ENCODE measurements at places on chromosomes 5 and 9. TPM values are rescaled to one million over a fixed set of nuclear protein-coding genes. Genes with fewer than 3 reads are reported as not detected.

DNA sequence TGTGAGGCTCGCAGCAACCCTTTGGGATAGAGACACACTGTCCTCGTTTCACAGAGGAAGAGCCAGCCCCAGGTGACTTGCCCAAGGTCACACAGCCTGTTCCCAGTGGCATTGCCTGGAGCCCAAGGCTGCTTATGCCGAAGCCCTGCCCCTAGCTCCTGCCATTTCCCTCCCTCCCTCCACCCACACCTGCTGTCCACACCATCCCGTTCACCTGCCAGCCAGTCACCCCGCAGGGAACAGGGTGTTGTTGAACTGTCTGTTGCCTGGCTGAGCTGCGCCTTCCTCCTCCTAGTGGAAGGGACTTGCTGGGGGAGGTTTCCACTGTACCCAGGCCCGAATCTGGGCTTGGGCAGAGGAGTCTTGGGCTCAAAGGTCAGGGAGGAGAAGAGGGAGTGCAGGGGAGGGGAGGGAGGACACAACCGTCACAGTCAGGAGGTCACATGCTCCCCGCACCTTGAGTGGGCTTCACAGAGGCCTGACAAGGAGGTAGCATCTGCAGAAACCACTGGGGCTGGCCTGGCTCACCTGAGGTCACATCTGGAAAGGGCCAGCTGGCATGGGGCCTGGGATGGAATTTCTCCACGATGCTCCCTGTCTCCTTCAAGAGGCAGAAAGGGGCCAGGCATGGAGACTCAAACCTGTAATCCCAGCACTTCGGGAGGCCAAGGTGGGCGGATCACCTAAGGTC, 6.3 kb downstream of the TTC16 start:
- DNase-seq, result no peak

GRCh38 chr9:128439273-128439672, 16.5 kb upstream of the ODF2 start:
- no peak for DNase-seq

The PHF2 gene
- 5.9 TPM for polyA plus RNA-seq

- DNase-seq, result no peak
These were observed 7.1 kb downstream of the BBLN start for GRCh38 chr9:128167209-128167608.

- DNase-seq, result peak; percentile 73
These were observed 821 bp downstream of the CTNNA1 start for GRCh38 chr5:138753794-138754698.

The PFDN1 gene
- 92.4 TPM for polyA plus RNA-seq

DNA sequence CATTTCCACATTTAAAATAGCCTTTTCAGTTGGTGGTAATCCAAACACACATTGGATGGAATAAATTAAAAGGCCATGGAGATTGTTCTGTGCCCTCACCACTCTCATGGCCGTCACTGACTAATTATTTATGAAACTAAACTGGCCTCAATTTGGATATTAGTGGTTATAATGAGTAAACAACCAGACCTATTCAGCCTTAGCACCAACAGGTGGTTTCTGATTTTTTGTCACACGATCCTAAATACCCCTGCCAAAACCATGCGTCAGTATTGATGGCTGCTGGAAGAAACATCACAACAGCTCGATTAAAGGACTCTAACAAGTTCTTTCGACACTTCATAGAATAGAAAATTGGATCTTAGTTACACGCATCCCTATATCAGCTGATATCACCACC, 276.0 kb upstream of the DAP start:
- no peak for DNase-seq

- no peak for DNase-seq
These were observed 53.1 kb downstream of the TSPAN17 start for GRCh38 chr5:176700239-176700847.

DNA sequence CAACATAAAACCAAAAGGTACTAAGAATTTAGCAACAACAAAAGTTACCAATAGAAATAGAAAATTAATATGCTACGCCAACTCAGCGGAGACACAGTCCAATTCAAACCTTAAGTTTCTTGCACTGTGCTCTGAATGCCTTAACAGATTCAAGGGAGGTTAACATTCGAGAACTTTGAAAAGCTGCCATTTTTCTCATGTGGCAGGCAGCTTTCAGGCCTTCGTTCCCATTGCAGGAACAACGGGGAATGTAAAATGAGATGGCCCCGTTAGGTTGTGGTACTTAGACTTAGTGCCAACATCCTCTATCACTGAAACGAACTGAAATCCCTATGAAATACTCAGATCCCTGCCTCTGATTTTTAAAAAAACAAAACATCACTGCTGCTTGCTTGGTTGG, 22.4 kb downstream of the FNBP1 start:
- DNase-seq, result no peak

DNA sequence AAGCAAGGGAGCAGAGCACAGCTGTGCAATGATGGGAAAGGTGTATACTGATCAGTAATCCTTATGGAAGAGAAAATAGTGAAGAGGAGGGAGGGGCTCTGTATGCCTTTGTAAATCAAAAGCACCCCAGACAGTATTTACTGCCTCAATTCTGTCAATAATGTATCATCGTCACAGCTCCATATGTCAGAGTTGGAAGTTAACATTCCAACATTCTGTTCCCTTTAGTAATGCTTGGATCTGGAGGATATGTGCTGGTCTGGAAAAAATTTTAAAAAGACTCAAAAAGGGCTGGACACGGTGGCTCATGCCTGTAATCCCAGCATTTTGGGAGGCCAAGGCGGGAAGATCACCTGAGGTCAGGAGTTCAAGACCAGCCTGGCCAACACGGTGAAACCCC, 310.4 kb downstream of the ACTL7B start:
- DNase-seq, result no peak

DNA sequence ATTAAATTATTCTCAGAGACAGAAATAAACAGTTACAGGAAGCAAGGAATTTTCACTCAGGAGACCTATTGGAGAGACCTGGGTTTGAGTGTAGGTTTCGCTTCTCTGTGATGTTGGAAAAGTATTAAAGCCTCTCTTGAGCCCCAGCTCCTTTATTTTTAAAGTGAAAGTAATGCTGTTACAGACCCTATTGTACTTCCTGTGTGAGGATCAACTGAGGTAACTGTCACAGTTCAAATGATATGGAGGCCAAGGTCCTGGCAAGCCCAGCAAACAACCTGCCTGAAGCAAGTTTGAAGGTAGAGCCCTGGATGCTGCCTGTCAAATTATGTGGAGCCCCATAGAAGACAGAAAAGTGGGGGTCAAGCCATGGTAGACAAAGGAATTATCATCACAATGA, 7.9 kb upstream of the HACD4 start:
- DNase-seq, result no peak

The ZFP37 gene
- 0.43 TPM for polyA plus RNA-seq

DNA sequence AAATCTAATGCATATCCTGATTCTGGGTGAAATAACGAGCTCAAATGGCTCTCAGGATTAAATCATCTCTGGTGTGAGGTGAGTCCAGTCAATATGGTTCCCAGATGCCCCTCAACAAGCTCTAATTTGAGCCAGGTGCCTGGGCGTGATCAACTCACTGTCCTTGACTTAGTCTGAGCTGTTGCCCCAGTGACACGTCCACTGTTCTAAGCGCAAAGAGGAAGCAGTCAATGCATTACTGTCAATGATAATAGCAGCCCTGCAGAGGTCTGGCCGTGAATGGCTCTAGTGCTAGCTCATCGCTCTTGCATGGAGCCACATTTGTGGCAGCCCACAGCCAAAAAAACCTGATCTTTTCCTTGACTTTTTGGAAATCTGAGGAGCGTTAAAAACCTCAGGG, 128.6 kb upstream of the EFNA5 start:
- no peak for DNase-seq

DNA sequence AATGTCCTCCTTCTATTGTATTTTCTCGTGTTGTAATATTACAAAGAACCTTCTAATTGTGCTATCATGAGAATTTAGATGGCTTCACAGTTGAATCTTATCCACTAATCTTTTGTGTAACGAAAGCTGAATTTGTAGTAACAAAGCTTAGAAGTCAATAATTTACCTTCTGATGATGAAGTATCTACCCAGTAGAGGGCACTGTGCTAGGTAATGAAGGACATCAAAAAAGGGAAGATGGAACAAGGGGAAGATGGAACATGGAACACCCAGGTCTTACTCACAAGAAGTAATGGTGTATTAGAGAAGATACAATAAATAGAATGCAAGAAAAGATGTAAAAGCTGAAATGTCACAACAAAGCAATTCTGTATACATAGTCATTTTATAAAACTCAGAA, 131.0 kb upstream of the CCNG1 start:
- DNase-seq, result peak; percentile 9

The POLE3 gene
- polyA plus RNA-seq, result 79.6 TPM

- no peak for DNase-seq
These were observed 42.5 kb downstream of the SFXN1 start for GRCh38 chr5:175520873-175521272.

- DNase-seq, result no peak
These were observed 20.2 kb downstream of the NIPSNAP3B start for GRCh38 chr9:104784098-104784497.

GRCh38 chr5:68950125-68950524, 143.7 kb upstream of the SLC30A5 start:
- peak; percentile 89 for DNase-seq

DNA sequence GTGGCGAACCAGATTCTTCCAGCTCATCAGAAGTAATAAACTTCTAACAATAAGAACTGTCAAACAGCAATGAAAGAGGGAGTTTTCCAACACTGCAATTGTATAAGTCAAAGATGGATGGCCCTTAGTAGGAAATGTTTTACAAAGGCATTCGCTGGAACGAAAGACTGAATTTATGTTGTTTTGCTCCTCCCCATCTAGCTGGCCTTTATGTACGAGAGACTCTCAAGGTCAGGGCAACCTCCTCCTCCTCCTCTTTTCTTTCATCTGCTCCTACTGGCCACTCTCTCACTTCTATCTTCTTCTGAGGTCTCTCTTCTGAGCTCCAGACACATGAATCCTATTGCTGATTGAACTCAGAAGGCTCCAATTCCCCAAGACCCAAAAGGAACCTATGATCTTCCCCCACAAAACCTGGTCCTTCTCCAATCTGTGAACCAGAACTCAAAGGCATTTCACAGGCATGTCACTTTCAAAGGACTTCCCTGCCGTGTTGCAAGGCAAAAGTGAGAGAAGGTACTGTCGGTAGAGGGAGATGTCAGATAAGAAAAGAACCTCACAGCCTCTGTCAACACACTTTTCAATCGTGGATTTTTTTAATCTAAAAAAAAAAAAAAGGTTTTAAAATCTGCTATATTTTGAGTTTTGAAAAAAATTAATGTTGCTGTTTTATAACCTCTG, 28.5 kb upstream of the PUM3 start:
- DNase-seq, result peak; percentile 8

- no peak for DNase-seq
These were observed 49.4 kb downstream of the ABHD17B start for GRCh38 chr9:71861618-71862017.

The PCDHGA10 gene
- polyA plus RNA-seq, result 0.03 TPM

The SLC25A2 gene
- polyA plus RNA-seq, result not detected

- no peak for DNase-seq
These were observed 46.3 kb downstream of the STC2 start for GRCh38 chr5:173281910-173282309.

The LRRC14B gene
- not detected for polyA plus RNA-seq

The CAMK2A gene
- polyA plus RNA-seq, result 0.09 TPM

- peak; percentile 93 for DNase-seq
These were observed 357.6 kb upstream of the RPS23 start for GRCh38 chr5:82635561-82636288.

The FLT4 gene
- 0.07 TPM for polyA plus RNA-seq

GRCh38 chr9:121499427-121500164, at the start of gene GGTA1:
GGTA1 (minus strand) TSS chr9:121499844; CDS start chr9:121467922, 31,922 bp downstream.
- DNase-seq, result peak; percentile 50

The ASS1 gene
- polyA plus RNA-seq, result 113 TPM

DNA sequence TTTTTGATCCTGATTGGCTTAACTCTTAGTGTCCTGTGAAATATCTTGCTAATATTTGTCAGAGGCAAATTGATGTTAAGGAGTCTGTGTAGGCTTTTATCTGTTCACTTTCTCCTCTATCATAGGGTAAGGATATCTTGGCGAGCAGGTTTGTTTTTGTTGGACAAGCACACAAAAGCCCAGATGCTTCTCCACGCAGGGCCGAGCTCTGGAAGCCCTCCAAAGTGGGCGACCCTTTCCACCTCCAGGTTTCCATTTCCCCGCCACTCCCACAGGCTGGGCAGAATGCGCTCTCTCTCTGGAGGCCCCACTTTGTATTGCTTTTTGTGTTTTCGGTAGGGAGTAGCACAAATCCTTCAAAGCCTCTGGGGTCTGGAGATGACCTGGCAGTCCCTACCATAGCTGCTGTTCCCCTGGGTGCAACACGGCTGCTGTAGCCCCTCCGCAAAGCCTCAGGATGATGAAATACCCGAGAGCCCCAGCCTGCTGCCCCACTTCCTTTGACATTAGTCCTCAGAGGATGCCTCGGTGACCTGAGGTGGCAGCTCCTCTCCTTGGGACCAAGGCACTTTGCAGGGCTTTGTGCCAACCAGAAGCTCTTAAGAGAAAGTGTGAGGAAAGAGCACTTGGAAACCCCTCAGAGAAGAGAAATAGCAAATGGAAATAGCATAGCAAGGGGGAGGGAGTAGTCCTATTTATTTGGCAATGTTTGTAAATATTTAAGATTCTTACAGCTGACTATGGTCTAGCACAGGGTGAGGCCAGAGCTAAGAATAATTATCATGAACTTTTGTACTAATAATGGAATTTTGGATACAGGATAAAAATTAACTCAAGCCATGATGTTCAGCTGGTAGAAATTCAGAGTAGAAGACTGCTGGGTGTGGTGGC, 122.8 kb downstream of the ARHGEF28 start:
- no peak for DNase-seq

The SURF2 gene
- 39.2 TPM for polyA plus RNA-seq

- DNase-seq, result no peak
These were observed 110.9 kb upstream of the TARS1 start for GRCh38 chr5:33329891-33330290.

DNA sequence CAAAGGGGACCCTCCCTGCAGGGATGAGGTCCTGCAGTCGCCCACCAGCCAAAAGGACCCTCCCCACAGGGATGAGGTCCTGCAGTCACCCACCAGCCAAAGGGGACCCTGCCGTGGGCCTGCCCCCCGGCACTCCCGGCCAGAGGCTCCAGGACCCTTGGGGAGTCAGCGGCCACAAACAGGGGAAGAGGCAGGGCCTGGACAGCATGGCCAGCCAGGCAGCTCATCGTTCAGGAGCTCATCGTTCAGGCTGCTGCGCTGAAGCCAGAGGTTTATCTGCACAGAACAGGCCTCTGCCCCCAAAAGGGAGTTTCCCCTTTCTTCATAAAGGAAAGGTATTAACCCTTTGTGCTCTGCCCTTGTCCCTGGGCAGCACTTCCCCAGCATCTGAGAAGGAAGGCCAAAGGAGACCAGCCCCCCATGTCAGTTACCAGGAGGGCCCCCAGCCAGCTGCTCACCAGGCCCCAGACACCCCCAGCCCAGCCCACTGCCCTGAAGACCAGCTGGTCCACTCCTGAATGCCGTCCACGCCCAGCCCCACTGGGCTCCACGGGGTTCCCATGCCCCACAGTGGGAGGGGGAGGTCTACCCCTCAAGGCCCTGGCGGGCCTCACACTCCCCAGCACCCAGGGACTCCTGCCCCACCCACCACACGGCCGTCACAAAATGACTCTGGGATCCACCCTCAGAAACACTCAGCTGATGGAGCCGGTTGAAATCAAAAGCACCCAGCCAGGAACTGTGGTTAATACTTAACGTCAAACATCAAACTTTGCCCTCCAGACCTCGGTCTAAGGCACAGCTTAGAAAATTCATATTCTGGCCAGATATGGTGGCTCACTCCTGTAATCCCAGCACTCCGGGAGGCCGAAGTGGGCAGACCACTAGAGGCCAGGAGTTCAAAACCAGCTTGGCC, 6.3 kb downstream of the SLC12A7 start:
- no peak for DNase-seq

- no peak for DNase-seq
These were observed 65.7 kb upstream of the ATG10 start for GRCh38 chr5:81906086-81906485.
